HS-27A (cell line): ENCODE measurements at places on chromosomes 2 and 18.

DNA sequence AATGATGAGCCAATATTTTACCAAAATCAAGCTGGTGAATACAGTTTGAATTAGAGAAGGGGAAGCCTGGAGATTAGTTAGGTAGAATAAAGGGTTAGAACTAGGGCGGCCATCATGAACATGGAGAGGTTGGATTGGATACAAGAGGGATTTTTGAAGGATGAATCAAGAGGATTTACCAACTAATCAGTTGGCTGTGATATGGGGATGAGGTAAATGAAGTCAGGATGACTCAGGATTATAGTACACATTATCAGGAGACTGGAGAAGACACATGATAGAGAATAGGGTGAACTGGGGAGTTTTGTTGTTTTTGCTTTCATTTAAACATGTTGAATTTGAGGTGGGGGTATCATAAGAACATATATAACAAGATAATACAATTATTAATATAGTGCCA is 73.8 kb upstream of the PROKR1 start:
- DNase-seq = no peak

- no peak for DNase-seq
Measured at GRCh38 chr2:159188449-159188848, 98.1 kb downstream of the WDSUB1 start.

GRCh38 chr2:191030521-191031154 is 16.7 kb upstream of the STAT1 start:
- no peak for DNase-seq

GRCh38 chr2:20524412-20525040 is 77.7 kb downstream of the RHOB start:
- DNase-seq = no peak

DNA sequence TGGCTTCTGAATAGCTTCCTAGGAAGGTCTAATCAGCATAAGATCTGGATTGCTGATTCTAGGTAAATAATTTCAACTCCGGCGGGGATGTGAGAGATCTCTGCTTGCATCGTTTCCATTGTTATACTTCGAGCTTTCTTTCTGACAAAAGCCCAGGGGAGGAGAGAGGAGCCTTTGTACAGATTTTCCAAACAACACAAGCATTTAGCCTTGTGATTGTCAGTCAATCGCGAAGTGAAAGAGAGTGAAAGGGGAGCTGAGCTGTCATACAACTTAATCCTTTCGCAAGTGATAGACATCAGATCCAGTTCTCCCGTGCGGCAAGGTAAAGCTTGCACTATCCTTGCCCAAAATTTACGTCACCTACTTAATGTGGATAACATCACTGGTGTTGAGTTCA is 26.2 kb downstream of the RALB start:
- no peak for DNase-seq

DNA sequence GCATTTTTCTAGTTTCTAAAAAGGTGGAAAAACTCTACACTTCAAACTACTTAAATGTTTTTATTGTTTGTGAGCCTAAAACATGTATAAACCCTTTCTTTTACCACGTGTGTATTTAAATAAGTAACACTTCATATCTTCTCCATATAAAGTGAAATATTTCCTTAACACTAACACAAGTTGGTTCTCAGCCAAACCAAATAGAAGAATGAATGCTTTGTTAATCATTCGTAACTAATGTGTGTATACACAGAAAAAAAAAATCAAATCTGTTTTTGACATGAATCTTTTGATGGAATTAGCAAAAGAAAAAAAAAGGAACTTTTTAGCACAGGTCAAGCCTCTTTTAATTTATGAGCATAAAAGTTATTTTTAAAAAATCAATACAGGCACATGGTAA is 89.3 kb downstream of the EHBP1 start:
- no peak for DNase-seq

DNA sequence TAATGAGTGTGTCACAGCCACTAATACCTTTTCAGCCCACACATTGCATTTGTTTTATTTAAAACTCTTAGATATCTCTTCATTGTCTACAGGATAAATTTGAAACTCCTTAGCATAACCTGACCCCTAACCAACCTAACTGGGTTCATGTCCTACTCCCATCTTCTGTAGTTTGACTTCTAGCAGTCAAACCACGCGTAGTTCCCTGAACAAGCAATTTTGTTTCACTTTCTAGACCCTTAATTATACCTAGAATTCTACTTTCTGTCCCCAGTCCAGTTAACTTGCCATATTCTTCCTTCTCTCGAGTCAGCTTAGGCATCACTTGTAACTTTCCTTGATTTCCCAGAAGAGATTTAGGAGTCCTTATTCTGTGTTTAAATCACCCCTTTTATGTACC is 55.1 kb downstream of the RBBP8 start:
- no peak for DNase-seq

GRCh38 chr2:226660526-226660925 is 139.1 kb downstream of the IRS1 start:
- DNase-seq = no peak

DNA sequence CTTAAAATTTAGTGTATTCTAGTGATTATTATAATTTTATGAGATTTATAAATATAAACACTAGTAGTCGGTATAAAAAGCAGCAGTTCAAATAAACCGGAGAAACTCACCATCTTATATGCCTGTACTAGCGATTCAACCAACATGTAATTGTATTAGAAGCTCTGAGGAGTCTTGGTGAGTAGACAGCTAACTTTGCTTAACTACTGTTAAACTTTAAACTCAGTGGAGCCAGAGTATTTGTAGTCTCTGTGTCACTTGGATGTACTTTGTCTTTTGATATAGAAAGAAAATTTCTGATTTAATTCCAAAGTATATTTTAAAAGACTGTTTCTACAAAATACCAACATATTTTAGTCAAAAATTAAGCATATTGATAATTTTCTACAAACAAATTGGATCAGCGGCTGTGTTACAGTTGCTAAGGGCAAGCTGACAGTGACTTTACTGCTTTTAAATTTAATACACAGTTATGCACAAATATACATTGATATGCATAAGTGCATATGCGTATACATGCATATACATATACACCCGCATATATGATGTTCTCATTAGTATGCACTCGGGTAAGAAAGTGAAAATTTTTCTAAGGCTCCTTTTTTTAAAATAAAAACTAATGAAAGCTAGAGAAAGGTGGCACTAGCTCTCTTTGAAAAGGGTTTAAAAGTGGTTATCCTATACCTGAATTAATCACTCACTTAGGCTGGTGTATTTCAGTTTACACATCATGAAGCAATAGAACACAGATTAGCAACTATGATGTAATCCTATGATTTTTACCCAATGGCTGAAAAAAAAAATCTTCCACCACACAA is 374.5 kb downstream of the NCKAP5 start:
- DNase-seq = no peak

DNA sequence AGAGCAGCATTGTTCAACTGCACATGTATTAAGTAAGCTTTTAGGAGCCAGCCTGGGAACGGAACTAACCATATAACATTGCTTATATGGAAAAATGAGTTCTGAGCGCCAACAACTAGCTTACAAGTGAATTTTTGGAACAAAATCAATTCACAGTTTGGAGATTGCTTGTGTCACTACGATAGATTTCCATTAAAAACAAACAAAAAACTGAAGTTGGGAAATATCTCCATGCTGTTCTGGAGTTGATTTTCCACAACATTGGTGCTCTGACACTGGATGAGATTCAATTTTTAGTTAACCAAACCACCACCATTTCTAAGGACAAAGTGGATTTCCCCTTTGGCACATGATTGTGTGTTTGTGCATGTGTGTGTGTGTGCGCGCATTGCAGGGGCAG is 56.9 kb upstream of the ZNF397 start:
- DNase-seq = no peak

GRCh38 chr2:235021752-235022151 is 69.9 kb downstream of the SH3BP4 start:
- DNase-seq = peak; percentile 51

DNA sequence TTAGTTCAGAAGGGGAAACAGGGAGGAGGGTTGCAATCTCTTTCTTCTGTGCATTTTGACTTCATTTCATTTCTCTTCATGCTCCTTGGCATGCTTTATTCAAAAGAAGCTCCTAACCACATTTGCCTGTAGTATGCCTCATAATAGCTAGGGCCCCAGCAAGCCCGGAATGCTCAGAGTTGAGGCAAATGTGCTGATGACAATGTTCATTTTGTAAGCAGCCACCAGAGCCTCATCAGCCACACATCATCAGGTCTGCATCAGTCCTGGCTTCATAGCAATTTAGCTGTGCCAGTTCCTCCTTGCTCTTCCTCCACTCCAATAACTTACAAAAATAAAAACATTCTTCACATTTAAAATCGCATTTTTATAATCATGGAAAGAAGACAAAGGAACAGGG is 65.4 kb upstream of the MMADHC start:
- no peak for DNase-seq

GRCh38 chr2:168992026-168992425 is 39.1 kb downstream of the ABCB11 start:
- DNase-seq = no peak

- DNase-seq = no peak
Measured at GRCh38 chr18:36031407-36031806, 36.0 kb downstream of the RPRD1A start.

DNA sequence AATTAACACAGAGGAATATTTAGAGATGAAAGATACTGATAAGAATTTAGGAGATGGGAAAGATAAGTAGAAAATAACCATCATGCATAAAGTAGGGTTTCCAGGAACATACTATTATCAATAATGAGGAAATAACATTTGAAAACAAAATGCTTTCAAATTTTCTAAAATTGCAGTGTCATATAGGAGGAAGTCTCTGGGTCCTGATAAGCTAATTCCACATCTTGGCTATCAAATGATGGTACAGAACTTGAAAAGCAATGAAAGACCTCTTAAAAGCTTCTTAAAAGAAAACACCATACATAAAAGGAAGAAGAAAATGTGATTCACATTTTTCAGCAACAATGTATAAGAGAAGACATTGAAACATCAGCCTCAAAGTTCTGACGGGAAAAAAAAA is 1024.8 kb downstream of the TSN start:
- no peak for DNase-seq

DNA sequence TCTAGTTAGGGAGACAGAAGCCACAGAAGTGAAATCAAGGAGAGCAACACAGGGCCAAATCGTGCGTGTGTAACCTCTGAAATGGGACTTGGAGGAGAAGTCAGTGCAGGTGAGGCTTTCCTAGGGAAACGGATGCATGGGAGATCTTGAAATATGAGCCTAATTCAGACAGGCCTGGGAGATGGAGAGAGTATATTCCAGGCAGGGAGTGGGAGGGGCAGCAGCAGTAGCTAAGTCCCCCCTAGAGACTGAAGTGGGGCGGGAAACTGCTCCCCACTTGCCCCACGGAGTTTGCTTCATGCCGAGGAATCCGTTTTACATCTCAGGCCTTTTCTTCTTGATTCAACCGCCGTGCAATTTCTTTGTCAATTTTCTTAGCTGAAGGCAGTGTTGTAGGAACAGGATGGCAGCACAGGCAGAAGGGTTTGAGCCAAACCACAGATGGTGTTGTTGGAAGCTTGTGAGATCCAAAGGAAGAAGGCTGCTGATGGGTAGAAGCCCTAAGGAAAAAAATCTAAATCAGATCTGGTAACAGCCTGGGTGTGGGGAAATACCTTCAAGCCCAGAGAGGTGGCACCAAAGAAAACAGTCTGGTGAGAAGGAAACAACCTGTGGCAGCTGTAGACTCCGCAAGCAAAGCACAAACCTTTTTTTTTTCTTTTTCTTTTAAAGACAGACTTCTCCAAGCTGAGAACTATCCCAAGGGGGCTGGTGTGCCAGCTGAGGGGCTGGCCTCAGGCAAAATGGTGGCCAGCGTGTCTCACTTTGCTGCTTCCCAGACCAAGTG is 40.2 kb downstream of the EPAS1 start:
- DNase-seq = no peak

DNA sequence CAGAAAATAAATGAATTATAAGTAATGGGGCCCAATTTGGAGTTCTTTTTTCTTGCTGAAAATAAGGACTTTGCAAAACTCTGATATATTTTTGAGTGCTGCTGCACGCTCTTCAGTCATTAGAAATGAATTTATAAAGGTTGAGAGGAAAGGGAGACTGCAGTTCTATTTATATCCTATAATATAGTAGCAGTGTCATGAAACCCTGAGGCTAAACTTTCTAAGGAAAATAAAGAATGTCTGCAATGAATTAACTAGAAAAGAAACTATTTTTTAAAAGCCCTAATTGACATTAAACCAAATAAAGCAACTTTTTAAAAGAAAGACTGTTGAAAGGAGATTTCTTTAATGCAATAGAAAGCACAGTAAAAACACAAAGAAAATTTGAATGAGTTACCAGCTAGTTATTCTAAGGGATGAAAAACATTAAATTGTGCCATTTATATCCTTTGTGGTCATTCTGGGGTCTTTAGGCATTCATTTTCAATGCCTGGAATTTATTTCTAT is 1072.8 kb upstream of the TMEFF2 start:
- DNase-seq = no peak
